ENCODE measurements at places on chromosomes 3 and 15.

GRCh38 chr15:25060996-25061620 is 106.3 kb downstream of the SNRPN start:
- H3K4me1 ChIP-seq = no peaks in the 10 kb centered on the region
- no peak overlapping the region for H3K4me3 ChIP-seq
- H3K27ac ChIP-seq = no peak overlapping the region
- H3K36me3 ChIP-seq = peaks cover 68% of the 10 kb centered on the region
- no peaks in the 10 kb centered on the region for H3K27me3 ChIP-seq

DNA sequence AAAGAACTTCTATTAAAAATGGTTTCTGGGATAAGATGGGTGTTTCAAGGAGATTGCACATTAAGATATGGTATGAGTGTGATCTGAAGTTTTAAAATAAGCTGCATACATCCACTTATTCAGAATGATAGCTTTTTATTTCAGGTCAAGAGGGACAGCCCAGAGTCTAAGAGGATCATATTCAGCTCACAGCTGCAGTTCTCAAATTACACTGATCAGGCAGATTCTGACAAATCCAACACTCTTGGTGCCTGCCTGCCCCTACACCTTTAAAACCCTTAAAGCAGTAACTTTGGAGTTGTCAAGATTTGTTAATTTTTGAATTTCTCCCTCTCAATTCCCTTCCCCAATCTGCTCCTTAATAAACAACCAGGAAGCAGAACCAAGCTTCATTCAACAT is 9.1 kb upstream of the TMEM87A start:
- peaks cover 46% of the 10 kb centered on the region for H3K36me3 ChIP-seq
- no peaks in the 10 kb centered on the region for H3K27me3 ChIP-seq
- no peak overlapping the region for H3K4me3 ChIP-seq
- H3K4me1 ChIP-seq = no peaks in the 10 kb centered on the region
- H3K27ac ChIP-seq = no peak overlapping the region

DNA sequence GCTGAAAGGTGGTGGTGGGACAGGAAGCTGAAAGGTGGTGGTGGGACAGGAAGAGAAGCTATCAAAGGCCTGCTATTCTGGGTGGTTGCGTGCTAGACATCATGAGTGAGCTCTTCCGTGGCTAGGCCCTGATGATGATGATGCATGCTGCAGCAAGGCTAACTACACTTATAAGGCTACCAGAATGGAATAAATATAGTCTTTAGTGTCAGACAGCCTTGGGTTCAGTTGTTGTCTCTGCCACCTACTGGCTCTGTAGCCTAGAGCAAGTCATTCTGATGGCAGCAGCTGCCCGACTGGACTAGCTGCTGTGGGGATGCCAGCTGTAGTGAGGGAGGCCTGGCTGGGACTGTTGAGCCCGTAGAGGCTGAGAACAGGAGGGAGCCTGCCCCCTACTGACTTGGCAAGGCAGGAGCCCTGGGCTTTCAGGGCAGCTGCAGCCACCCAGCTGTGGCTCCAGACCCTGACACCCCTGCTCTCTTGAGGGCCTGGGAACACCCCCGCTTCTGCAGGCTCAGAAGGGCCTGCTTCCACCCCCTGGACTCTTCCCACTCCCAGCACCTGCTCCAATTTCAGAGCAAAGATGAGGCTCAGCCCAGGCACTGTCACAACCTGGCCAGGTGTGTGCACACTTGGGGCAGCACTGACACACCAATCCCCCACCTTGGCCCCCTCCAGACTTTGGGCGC is 21.4 kb upstream of the ZBED2 start:
- H3K4me3 ChIP-seq = peak overlapping the region; percentile 13
- H3K4me1 ChIP-seq = peaks cover 21% of the 10 kb centered on the region
- peak; percentile 9 for DNase-seq

DNA sequence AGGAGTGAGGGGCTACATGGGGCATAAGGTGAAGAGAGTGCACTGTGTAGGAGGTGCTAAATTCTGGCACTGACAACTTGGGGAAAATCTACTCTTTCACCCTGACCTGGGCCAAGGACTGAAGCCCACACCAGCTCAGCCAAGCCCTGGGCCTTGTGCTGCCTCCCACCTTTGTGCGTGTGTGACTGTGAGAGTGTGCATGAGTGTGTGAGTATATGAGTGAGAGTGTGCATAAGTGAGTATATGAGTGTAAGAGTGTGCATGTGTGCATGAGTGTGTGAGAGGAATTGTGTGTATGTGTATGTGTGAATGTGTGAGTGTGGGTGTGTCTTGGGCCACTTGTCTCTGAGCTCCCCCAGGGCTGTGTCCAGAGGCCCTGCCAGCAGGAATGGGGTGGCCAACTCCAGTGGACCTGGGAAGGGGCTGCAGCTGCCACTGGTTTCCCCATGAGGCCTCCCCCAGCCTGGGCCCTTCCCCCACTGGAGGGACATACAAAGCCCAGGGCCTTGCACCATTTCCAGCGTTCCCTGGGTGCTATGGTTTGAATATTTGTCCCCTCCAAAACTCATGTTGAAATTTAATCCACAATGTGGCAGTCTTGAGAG is 15.2 kb downstream of the C3orf22 start:
- no peaks in the 10 kb centered on the region for H3K4me1 ChIP-seq
- no peak overlapping the region for H3K27ac ChIP-seq

DNA sequence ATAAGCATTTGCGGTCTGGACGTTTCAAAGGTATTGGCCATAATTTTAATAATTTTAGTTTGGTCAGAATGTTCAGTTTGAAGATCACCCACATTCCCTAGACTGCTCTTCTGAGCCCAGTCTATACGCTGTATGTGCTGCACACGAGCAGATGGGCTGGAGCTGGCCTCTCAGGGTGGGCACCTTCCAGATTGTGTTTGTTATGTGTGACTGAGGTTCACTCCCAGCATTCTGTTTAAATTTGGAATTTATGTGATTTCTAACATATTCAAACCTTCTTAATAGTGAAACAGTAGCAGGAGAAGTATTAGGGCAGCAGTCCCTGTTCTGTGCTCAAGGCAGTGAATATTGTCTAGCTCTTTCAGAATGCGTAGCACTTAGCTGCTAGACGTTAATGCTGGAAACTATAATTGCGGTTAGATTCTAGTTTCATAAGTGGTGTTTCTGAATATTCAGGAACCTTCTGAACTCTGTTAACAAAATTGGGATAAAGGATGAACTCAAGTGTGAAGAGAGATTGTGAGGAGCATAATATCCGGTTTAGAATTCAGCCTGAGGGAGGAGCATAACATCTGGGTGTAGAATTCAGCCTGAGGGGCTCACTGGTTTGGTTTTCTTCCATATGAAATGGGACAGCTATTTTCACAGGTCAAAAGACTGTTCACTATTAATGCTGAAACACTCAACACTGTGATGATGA is 68.6 kb upstream of the RPL35A start:
- no peak overlapping the region for H3K4me3 ChIP-seq
- H3K4me1 ChIP-seq = no peaks in the 10 kb centered on the region
- H3K36me3 ChIP-seq = peaks cover 47% of the 10 kb centered on the region

DNA sequence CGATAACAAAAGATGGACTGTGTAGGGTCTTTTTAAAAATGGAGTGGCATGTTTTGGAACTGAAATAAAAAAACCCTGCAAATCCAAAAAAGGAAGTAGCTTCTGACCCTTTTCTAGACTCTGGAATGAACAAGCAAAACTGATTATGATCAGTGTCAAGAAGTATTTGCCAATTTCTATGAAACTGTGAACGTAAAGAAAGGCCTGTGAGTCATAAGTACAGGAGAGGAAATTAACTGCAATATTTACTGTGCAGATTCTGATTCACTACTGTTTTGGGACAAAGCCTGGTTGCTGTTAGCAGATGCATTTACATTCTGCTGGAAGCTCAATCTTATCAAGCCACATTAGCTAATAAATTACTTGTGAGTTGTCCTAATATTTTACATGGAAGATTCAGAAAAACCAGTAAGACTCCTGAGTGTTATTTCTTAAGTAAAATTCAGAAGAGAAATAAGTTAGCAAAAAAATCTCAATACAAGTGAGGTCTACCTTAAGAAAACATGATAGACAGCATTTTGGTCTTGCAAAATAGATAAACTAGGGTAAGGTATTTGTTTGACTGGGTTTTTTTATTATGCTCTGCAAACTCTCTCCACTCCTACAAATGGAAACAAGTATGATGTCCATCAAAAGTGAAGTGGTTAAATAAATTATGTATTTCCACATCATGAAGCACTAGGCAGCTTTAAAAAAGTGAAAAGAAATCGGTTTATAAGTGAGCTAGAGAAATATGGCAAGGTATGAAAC is 90.2 kb upstream of the LMOD3 start:
- H3K27me3 ChIP-seq = no peaks in the 10 kb centered on the region
- no peaks in the 10 kb centered on the region for H3K36me3 ChIP-seq
- DNase-seq = peak; percentile 84
- peak overlapping the region; percentile 30 for H3K4me3 ChIP-seq

GRCh38 chr3:105911496-105911895 is 42.7 kb upstream of the CBLB start:
- H3K4me1 ChIP-seq = no peaks in the 10 kb centered on the region
- H3K36me3 ChIP-seq = no peaks in the 10 kb centered on the region
- no peaks in the 10 kb centered on the region for H3K27me3 ChIP-seq
- no peak for DNase-seq

- no peaks in the 10 kb centered on the region for H3K36me3 ChIP-seq
- H3K27ac ChIP-seq = no peak overlapping the region
- peaks cover 4% of the 10 kb centered on the region for H3K27me3 ChIP-seq
- H3K4me1 ChIP-seq = no peaks in the 10 kb centered on the region
- H3K4me3 ChIP-seq = no peak overlapping the region
- no peak for DNase-seq
Measured at GRCh38 chr15:56774356-56774755, 41.0 kb upstream of the ZNF280D start.

- peak within 1 kb of the TSS; percentile 61 for H3K4me3 ChIP-seq
- H3K4me1 ChIP-seq = peaks cover 18% of the 10 kb centered on the region
- H3K36me3 ChIP-seq = no peaks in the 10 kb centered on the region
Measured at GRCh38 chr3:9769426-9770275, at the start of gene CAMK1. Gene CAMK1 (minus strand): TSS chr3:9769947. CDS start chr3:9767749, 2,198 bp downstream.

GRCh38 chr3:153958635-153959595 is 162.3 kb upstream of the ARHGEF26 start:
- H3K27ac ChIP-seq = no peak overlapping the region
- no peaks in the 10 kb centered on the region for H3K36me3 ChIP-seq
- DNase-seq = no peak
- no peak overlapping the region for H3K4me3 ChIP-seq
- no peaks in the 10 kb centered on the region for H3K4me1 ChIP-seq
- H3K27me3 ChIP-seq = no peaks in the 10 kb centered on the region

DNA sequence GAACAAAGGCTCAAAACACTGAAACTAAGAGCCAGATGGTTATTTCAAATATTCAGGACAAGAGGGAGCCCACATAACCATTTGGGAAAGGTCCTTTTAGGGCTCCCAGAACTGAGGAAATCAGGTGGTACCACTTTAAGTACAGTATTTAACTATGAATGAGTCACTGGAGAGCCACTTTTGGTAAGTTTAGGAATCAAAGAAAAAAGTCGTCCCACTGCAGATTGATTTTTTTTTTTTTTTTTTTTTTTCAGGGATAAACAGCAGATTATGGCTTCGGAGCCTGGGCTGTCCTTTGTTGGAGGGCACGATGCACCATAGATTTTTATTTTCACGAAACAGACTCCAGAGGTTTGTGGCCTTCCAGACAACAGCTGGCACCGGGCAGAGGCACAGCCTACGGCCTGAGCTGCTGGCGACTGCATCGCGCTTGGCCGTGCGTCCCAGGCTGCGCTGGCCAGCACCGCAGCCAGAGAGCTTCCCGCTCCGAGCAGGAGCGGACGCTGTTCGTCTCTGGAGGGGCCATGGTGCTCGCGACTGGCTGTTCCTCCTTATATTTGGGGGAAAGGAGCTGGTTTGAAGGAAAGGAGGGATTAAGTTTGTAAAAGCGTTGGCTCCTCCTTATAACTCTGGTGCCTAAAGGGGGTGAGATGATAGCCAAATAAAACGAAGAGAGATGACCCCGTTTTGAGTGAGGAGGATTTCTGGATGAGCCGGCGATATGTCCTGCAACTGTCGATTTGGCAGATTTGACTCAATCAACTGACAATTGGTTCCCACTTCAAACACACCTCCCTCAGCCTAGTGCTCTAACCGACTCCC is 152.9 kb upstream of the GOLIM4 start:
- H3K4me3 ChIP-seq = no peak overlapping the region
- H3K4me1 ChIP-seq = peaks cover 3% of the 10 kb centered on the region
- no peak overlapping the region for H3K27ac ChIP-seq
- no peak for DNase-seq
- H3K36me3 ChIP-seq = no peaks in the 10 kb centered on the region

GRCh38 chr3:102259663-102260062 is 175.2 kb upstream of the ZPLD1 start:
- no peaks in the 10 kb centered on the region for H3K36me3 ChIP-seq
- H3K27ac ChIP-seq = no peak overlapping the region
- no peaks in the 10 kb centered on the region for H3K4me1 ChIP-seq
- DNase-seq = no peak
- H3K4me3 ChIP-seq = no peak overlapping the region
- H3K27me3 ChIP-seq = no peaks in the 10 kb centered on the region

- no peak for DNase-seq
- no peaks in the 10 kb centered on the region for H3K27me3 ChIP-seq
- no peaks in the 10 kb centered on the region for H3K4me1 ChIP-seq
- no peak overlapping the region for H3K4me3 ChIP-seq
- H3K27ac ChIP-seq = no peak overlapping the region
Measured at GRCh38 chr3:11825301-11825700, 21.4 kb downstream of the TAMM41 start.

DNA sequence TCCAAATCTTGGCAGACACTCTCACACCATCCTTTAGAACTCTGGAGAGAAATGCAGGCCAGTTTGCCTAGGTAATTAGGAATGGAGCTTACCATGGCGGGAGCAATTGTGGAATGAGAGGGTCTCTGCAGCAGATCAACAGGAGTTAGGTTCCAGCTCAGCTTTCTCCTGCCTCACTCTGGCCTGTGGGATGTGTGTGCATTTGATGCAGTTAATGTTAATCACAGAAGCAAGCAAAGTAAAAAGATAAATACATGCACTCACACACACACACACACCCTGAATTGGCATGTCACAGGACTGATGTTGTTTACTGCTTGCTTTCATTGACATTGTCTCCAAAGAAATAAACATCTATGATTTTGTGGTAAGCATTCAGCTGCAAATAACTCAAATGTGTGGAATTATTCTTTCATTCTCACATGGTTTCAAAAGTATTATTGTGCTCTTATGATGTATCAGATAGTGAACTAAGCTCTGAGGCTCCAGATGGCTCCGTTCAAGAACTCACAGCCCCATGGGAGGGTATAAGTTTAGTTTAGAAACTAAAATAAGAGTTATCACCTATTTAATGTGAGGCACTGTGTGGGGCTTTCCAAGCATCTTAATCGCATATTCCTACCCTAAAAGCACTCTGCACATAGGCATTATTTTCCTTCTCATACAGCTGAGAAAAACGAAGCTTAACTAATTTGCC is 31.3 kb upstream of the BFSP2 start:
- H3K27me3 ChIP-seq = peaks cover 3% of the 10 kb centered on the region
- H3K4me3 ChIP-seq = no peak overlapping the region
- H3K27ac ChIP-seq = no peak overlapping the region
- no peak for DNase-seq
